Jurkat, Clone E6-1 (cell line): ENCODE measurements at places on chromosomes 7 and 10.

DNA sequence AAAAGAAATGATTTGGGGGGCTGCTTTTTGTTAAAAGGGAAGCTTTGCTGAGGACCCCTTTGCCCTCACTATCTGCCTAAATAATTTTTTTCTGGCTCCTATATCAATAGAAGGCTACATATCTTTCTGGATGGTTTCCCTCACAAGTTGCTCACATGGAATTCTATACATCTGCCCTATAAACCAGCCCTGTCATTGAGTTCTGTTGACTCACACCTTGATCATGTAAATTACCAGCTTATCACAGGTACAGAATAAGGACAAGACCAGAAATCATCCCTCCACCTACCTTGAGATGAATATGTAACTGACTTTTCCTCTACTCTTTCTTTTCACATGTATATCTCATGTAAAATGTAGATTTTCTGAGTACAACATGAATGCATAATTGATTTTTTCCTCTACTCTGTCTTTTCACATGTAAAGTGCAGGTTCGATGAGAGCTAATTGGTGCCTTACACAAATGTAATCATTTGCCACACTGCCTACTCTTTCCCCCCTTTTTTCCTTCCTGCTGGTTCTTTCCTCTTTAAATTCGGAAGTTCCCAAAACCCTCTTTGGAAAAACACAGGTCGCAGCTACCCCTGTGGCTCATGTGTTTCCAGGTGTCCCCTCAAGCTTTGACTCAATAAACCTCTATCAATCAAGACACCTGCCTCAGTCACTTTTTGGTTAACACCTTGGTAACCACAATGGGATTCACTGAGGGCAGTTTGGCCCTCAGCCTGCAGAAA is 12.5 kb downstream of the CYP3A43 start:
- no peak for DNase-seq

- peak; percentile 51 for DNase-seq
Measured at GRCh38 chr10:15106352-15107013, 9.3 kb downstream of the RPP38 start.

DNA sequence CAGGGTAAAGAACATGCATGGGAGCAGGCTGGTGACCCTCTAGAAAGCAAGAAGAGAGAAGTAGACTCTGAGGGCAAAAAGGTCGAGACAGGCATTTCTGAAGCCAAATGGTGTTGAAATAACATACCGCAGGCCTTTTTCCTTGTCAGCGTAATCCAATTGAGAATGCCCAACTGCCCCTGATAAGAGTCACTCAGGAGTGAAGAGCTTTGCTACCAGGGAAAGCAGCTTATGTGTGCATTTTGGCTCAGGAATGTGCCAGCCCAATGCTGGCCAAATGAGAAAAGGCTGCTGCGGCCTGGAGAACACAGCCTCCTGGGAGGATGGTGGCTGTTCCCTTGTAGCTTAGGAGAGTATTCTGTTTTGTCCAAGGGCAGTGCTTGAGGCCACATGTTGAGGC is 61.4 kb upstream of the NFKB2 start:
- DNase-seq, result no peak

DNA sequence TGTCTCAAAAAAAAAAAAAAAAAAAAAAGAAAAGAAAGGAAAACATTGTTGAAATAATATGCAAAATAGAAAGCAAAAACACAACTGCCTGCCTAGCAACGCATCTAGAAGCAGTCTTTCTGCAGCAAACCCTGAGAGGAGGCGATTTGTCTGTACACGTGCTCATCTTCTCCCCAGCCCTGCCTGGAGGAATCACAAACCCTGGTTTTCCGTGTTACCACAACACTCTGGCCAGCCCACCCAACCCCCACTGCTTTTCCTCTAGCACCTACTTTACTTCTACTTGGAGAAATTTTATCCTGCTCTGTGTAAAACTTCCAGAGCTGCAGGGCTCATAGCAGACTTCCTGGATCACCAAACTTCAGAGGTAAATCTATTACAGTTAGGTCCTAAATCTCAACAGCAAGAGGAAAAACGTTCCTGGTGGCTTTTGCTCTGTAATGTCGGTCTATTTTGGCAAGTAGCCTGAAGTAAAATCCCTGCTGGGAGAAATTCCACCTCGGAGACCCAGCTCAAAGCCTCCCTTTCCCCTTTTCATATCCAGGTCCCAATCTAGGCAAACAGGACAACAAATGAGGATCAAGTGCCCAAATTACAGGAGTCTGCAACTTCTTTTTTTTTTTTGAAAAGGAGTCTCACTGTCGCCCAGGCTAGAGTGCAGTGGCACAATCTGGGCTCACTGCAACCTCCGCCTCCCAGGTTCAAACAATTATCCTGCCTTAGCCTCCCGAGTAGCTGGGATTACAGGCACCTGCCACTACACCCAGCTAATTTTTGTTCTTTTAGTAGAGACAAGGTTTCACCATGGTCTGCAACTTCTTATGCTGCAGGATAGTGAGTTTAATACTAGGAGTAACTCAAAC is 91.6 kb downstream of the DNMBP start:
- no peak for DNase-seq

DNA sequence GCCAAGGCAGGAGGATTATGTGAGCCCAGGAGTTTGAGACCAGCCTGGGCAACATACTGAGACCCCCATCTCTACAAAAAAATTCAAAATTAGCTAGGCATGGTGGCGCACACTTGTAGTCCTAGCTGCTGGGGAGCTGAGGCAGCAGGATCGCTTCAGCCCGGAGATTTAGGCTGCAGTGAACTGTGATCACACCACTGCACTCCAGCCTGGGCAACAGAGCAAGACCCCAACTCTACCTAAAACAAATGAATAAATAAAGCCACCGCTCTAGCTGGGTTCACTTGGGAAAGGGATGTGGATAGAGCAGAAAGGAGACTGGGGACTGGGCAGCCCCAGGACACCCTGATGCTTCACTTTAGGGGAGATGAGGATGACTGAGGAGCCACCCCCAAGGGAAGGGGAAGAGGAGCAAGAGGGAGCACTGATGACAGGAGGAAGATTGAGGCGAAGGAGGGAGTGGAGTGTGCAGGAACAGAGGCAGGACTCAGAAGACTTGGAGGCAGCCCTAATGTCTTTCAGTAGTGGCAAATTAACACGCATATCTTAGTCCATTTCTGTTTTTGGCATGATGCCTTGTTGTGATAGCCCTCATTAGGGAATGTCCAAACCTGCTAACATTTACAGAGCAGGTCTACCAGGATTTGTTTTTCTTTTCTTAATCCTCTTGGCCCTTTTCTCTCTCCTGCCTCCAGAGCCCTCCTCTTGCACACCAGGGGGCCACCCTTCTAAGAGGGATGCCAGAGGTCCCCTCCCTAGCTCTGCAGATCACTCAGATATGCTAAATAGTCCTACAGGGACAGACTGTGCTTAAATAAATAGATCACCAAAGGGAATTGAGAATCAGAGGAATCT is 88.3 kb downstream of the C10orf105 start:
- no peak for DNase-seq

- no peak for DNase-seq
Measured at GRCh38 chr7:77444123-77444522, 28.0 kb upstream of the GSAP start.

GRCh38 chr7:102117743-102118142 is 168.9 kb upstream of the SH2B2 start:
- DNase-seq, result no peak
